ENCODE measurements at places on chromosomes 16 and 17. TPM values are rescaled to one million over a fixed set of nuclear protein-coding genes. Genes with fewer than 3 reads are reported as not detected.

Gene SLX1B
- 12.0 TPM for total RNA-seq

Gene FLOT2
- total RNA-seq = 157 TPM

- H3K27ac ChIP-seq = no peak overlapping the region
- no peak overlapping the region for H3K4me3 ChIP-seq
- H3K36me3 ChIP-seq = no peaks in the 10 kb centered on the region
- no peaks in the 10 kb centered on the region for H3K4me1 ChIP-seq
- no peaks in the 10 kb centered on the region for H3K27me3 ChIP-seq
Measured at GRCh38 chr17:72609501-72609900, 483.0 kb downstream of the SLC39A11 start.

DNA sequence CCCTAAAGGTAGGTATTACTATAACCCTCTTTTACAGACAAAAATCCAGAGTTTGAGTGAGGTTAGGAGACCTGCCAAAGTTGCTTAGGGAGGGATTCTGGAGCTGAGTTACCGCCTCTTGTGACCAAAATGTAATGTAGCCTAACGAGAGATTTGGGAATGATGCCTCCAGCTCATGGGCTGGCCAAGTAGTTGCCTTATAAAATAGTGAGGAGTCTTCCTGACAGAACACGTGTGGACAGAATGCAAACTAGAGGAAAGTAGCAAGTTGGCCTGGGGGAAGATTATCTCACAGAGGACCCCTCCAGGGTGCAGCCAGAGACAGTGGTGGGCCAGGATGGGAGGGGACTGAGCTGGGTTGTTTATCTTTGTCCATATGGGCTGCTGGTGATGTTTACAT lies 543.7 kb upstream of the CDH11 start:
- H3K4me3 ChIP-seq = no peak overlapping the region
- H3K27ac ChIP-seq = no peak overlapping the region
- no peaks in the 10 kb centered on the region for H3K4me1 ChIP-seq
- no peaks in the 10 kb centered on the region for H3K27me3 ChIP-seq

DNA sequence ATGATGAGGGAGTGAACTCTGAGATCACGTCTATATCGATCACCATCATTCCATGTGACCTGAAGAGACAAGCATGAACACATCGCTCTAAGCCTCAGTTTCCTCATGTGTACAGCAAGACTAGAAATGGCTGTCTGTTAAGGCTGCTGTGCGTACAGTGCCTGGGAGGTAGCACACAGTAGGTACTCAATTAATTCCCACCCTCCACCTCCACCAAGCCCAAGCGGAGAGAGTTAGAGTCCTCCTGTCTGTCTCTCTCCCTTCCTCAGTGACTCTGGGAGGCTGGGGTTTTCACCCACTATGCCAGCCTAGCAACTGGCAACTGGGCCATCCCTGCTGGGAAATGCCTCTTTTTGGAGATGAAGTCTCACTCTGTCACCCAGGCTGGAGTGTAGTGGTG lies 318.3 kb upstream of the CCL2 start:
- no peak for DNase-seq
- H3K36me3 ChIP-seq = no peaks in the 10 kb centered on the region
- H3K4me1 ChIP-seq = no peaks in the 10 kb centered on the region
- no peak overlapping the region for H3K27ac ChIP-seq
- H3K4me3 ChIP-seq = no peak overlapping the region

DNA sequence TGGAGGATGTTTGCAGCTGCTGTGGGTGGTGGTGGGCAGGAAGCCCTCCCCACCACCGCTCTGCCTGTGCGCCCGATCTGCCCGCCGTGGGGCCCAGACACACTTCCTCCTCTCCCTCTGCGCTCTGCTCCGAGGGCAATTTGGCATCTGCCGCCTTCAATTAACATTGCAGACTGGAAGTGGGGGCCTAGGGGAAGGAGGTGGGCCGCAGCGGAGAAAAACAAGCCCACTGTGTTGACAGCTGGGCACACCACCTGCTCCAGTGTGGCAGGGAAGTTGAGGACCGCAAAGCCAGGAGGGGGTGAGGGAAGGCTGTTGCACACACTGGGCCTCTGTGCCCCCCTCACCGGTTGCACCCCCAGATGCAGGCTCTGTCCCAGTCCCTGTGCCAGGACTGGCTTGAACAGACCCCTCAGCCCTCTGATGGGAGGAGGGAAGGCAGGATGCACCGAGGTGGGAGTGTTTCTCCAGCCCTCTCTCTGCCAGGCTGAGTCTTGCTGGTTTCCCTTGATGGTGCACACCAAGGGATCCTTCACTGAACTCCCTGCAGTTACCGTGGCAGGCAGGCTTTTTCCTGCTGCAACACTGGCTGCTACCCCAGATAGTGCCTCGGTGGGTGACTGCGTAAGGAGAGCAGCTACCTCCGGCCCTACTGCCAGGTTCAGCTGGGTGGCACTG lies 72.8 kb upstream of the MED9 start:
- peak; percentile 51 for DNase-seq
- peaks cover 22% of the 10 kb centered on the region for H3K4me1 ChIP-seq
- no peak overlapping the region for H3K4me3 ChIP-seq
- H3K27ac ChIP-seq = peak overlapping the region; percentile 36
- no peaks in the 10 kb centered on the region for H3K36me3 ChIP-seq
- H3K27me3 ChIP-seq = no peaks in the 10 kb centered on the region

GRCh38 chr16:3252967-3253366 lies 3.5 kb downstream of the MEFV start:
- H3K27me3 ChIP-seq = no peaks in the 10 kb centered on the region
- peaks cover 4% of the 10 kb centered on the region for H3K4me1 ChIP-seq
- no peak overlapping the region for H3K27ac ChIP-seq
- no peak overlapping the region for H3K4me3 ChIP-seq
- DNase-seq = no peak

Measured in upper lobe of right lung (tissue), 1 donor.